ENCODE measurements at places on chromosomes 7 and 10.

DNA sequence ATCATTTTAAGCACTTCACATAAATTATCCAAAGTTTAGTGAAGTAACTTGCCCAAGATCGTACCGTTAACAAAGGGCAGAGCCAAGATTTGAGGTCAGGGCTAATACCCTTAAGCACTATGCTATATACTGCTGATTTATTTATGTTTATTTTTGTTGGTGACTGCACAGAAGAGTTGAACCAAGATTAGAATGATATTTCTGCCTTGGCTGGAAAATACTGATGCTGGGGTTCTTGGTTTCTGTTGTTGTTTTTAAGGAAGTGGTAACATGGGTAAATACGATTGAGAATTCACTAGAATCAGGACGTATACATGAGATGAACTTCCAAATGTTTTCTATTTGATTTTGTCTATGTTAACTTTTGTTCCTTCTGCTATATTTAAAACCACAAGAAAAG, 9.3 kb downstream of the ADD3 start:
- DNase-seq, result no peak

GRCh38 chr10:11328264-11329061, 283.0 kb downstream of the USP6NL start:
- DNase-seq, result no peak

- DNase-seq, result no peak
These were observed 86.8 kb upstream of the ZMIZ1 start for GRCh38 chr10:78981970-78982281.

DNA sequence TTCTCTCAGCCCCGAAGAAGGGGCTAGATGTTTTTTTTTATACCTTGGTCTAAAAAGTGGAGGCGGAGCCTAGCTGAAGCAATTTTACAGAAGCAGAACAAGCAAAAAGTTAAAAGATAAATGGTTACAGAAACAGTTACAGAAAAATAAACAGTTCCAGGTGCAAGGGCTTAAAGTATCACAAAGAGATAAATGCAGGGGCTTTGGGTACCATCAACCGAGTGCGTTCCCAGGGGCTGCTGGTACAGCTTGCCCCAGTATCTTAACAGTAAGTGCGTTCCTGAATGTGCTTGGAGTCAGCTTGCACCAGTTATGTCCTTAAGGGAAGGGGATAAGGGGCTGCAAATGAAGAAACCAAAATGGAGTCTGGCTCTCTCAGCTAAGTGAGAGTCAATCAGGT, 173.9 kb upstream of the MBL2 start:
- DNase-seq, result no peak

- DNase-seq, result no peak
These were observed 281.5 kb downstream of the GRID1 start for GRCh38 chr10:86085136-86085535.

DNA sequence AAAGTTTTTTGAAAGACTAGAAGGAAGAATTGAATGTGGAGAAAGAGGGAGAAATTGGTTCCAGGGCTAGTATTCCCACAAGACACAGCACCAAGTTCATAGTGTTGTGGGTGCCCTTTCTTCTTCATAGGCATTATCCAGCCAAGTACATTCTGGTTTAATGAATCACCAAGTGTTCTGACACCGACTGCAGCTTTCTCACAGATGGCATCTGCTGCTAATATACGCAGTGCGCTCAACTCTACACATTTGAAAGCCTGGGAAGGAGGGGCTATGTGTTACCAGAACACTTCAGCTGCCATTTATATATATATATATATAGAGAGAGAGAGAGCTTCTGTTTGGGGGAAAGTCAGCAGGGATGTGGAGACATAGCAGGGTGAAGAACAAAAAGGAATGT, 1168.4 kb downstream of the GATA3 start:
- DNase-seq, result no peak

DNA sequence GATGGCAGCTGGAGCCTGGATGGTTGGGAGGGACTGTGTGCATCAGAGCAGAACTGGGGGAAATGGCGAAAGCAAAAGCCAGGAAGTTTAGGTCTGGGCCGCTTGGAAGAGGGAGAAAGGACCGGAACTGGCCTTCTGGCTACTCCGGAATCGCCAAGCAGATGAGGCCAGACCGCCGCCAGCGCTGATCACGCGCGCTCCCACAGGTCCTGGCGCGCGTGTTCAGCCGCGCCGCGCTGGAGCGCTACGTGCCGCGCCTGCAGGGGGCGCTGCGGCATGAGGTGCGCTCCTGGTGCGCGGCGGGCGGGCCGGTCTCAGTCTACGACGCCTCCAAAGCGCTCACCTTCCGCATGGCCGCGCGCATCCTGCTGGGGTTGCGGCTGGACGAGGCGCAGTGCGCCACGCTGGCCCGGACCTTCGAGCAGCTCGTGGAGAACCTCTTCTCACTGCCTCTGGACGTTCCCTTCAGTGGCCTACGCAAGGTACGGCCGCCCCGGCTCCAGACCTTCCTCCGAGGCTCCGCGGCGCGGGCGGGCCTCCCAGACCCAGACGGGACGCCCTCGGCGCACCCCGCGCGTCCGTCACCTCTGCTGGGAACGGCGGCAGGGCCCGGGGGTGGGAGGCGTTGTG, 2.0 kb downstream of the CYP26C1 start:
- no peak for DNase-seq

DNA sequence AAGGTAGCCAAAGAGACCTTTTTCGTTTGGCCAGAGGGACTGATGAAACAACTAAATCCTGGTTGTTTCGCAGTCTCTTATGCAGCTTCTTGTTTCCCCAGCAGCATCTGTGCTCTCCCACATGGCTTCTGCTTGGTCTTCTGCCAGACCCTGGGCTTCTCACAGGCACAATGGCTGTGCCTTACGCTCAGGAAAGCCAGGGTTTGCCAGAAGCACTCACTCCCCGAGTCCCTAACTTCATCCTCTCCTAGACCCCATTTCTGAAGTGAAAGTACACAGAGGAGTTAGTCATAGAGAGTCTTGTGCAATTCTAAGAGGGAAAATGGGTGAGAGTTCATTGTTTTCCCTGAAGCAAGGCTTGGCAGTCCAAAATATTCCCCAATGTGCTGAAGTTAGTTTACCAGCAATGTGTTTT, 121.7 kb downstream of the EVX1 start:
- no peak for DNase-seq

- no peak for DNase-seq
These were observed 266.2 kb downstream of the SLC25A13 start for GRCh38 chr7:96055717-96056116.

DNA sequence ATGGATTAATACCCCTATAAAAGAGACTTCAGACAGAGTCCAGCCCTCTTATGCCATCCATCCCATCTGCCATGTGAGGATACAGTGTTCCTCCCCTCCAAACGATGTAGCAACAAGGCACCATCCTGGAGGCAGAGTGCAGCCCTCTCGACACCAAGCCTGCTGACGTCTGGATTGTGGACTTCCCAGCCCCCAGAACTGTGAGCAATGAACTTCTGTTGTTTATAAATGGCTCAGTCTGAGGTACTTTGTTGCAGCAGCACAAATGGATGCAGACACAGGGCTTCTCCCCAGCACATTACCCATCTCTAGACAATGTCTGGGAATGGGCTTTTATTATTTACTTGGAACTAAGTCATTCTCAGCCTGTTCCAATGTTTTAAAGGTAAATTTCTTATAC, 195.6 kb downstream of the WDR37 start:
- DNase-seq, result no peak

GRCh38 chr10:75386128-75386527, 15.4 kb downstream of the ZNF503 start:
- no peak for DNase-seq

DNA sequence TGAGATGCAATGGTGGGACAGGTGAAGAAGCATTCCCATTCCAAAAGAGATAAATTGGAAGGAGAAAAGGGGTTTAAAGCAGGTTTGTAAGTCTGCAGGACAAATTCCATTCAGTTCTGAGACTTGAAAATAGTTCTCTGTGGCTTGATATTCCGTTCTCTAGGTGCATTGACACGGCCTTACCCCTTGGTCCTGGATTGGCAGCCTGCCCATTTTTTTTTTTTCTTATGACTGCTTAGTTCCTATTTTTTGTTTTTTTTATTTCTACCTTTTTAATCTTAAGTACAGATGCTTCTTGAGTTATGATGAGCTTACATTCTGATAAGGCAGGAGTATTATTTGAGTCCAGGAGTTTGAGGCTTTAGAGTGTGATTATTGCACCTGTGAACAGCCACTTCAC, 70.6 kb downstream of the MLLT10 start:
- DNase-seq, result no peak

DNA sequence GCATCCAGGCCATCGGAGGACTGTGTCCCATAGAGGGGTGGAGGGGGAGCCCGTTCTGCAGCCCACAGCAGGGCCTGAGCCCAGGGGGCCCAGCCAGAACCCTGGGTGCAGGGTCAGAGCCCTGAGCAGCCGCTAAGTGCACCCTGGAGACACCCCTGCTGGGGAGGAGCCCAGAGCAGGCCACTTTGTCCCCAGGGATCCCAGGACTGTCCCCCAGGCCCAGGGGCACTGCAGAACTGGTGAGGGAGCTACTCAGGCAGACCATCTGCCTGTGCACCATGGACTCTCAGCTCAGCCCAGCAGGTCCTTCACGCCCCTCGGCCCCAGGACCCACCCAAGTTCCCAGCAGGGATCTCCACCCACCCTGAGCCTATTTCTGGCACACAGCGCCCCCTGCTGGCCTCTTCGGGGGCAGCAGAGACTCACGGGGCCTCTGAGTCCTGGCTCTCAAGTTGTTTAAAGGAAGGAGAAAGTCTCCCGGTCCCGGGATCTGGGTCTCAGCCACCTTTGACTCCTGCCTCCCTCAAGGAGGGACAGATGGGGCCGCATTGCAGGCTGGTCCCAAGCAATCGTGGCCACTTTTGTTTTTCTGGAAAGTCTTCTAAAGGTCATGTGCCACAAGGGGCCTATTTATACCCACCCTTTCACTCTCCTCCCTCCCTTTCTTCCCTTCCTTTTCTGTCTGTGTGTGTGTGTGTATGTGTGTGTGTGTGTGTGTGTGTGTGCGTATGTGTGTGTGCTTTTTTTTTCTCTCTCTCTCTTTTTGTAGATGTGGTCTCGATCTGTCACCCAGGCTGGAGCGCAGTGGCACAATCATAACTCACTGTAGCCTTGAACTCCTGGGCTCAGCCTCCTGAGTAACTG, 90.3 kb downstream of the MYL10 start:
- peak; percentile 39 for DNase-seq

DNA sequence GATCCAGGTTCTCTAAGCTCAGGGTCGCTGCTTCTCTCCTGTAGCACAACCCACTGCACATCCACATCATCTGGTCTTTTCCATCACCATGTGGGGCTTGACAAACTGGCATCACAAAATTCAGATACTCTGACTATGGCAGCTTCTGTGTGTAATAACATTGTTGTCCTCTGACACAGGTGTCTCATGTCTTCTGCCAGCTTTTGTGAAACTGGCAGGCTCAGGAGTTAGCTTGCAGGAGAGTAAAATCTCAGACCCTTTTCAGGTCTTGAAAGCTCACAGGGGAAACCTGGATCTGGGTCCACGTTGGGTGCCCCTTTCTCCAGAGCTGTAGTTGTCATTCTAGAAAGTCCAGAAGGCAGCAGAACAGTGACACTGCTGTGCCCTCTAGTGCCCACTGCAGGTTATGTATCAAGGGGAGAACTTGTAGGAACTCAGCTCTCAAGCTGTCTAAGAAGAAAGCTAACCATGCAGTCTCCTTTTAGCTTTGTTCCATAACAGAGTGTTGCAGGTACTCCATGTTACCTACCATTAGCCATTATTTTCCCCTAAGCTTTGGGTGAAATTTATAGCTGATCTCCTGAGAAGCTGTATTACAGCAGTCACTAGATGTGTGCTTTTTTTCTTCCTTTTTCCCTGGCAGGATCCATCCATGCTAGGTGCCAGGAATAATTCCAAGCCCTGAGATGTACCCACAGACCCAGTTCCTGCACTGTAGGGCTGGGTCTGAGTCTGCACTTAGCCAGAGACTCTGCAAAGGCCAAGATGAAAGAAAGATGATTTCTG, 102.7 kb downstream of the ZNF248 start:
- peak; percentile 28 for DNase-seq

DNA sequence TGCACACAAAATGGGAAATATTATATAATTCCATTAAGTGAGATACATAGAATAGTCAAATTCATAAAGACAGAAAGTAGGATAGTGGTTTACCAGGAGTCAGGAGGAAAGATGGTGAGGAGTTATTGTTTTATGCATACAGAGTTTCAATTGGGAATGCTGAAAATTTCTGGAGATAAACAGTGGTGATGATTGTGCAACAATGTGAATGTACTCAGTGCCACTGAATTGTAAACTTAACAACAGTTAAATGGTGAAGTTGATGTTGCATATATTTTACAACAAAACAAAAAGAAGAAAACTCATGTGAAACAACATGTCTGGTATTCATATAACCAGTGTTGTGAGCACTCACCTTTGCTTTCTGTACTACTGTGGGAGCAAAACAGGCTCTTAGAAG, 168.9 kb upstream of the TEX47 start:
- no peak for DNase-seq

DNA sequence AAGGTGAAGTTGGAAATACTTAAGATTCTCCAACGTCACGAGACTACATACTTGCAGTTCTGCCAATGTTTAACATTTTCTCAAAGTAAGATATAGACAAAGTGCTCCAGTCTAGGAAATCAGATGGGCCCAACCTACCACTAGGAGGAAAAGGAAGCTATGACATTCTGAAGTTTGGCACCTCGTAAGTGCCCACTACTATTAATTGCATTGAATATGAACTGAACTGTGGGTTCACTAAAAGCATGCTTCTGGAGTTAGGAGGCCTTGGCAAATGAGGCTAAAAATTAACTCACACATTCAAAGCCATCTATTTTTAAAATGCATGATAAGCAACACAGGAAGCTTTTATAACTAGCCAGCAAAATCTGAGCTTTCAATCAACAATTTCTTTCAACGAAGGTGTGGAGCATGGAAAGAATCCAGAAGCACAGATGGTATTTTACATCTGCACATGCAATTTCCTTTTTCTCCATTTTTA, 149.7 kb downstream of the LRRTM3 start:
- no peak for DNase-seq

- DNase-seq, result no peak
These were observed 7.4 kb upstream of the APBB1IP start for GRCh38 chr10:26430641-26431163.

DNA sequence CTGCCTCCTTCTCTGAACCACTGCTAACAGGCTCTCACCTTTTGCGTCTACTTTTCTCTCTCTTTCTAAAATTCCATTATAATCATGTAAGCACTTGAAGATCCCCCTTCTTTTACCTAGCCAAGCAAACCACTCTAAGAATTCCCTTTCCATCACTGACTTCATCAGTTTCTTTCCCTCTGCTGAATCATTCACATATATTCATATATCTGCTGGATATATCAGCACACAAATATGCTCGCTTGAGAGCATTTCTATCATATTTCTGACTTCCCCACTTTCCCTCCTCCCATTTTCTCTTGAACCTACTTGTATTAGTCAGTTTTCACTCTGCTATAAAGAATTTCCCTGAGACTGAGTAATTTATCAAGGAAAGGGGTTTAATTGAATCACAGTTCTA, 84.2 kb upstream of the LRRN3 start:
- DNase-seq, result no peak

GRCh38 chr10:122097935-122098334, 109.0 kb downstream of the TACC2 start:
- no peak for DNase-seq

GRCh38 chr7:87127019-87127418, 25.2 kb upstream of the DMTF1 start:
- no peak for DNase-seq

Measured in NT2/D1 (cell line).